Smooth muscle cell of bladder (primary cell): ENCODE measurements at places on chromosomes 7 and 10. TPM values are rescaled to one million over a fixed set of nuclear protein-coding genes. Genes with fewer than 3 reads are reported as not detected.

The ZNF518A gene
- 10.2 and 13.2 TPM in 2 replicates for total RNA-seq

The KNDC1 gene
- total RNA-seq: 0.57 and 1.3 TPM in 2 replicates

The RTKN2 gene
- total RNA-seq: 0.83 and 1.00 TPM in 2 replicates

The COA1 gene
- 31.7 and 34.8 TPM in 2 replicates for total RNA-seq

The OR6B1 gene
- not detected in 2 replicates for total RNA-seq

The MYOZ1 gene
- total RNA-seq: 0.09 and 0.14 TPM in 2 replicates

The MALSU1 gene
- 76.7 and 87.2 TPM in 2 replicates for total RNA-seq

The PRSS37 gene
- total RNA-seq: not detected in 2 replicates

The ECHS1 gene
- 57.0 and 70.7 TPM in 2 replicates for total RNA-seq
